ENCODE measurements at places on chromosomes 12 and 14.

DNA sequence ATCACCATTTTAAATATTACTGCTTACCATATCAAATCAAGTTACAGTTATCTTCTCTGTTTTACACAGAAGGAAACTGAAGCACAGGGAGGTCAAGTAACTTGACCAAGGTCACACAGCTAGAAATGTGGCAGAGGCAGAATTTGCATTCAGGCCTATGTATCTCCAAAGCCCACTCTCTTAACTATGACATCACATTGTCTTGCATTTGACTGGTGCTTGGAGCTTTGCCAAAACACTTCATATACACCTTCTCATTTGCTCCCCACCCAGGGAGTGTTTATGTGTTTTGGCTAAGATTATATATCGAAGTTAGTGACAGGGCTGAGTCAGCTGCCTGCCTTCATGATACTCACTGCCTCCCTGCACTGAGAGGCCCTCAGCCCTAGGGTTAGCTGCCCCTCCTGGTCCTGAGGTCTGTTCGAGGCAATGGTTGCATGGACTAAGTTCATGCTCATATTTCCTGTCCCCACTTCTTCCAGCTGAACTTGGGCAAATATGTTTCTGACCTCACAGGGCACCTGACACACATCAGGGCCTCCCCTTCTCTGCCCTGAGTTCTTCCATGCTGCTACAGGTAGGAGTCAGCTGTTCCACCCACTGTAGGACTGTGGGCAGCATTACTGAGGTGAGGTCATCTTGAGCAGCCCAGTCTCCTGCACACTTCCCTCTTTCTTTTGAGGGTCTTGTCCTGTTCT is 1.8 kb downstream of the GALNT6 start:
- no peak for DNase-seq

GRCh38 chr12:9808504-9808903 is 18.8 kb upstream of the KLRF1 start:
- no peak for DNase-seq

- peak; percentile 33 for DNase-seq
Observed at GRCh38 chr12:116969615-116970585, 59.1 kb downstream of the FBXW8 start.

DNA sequence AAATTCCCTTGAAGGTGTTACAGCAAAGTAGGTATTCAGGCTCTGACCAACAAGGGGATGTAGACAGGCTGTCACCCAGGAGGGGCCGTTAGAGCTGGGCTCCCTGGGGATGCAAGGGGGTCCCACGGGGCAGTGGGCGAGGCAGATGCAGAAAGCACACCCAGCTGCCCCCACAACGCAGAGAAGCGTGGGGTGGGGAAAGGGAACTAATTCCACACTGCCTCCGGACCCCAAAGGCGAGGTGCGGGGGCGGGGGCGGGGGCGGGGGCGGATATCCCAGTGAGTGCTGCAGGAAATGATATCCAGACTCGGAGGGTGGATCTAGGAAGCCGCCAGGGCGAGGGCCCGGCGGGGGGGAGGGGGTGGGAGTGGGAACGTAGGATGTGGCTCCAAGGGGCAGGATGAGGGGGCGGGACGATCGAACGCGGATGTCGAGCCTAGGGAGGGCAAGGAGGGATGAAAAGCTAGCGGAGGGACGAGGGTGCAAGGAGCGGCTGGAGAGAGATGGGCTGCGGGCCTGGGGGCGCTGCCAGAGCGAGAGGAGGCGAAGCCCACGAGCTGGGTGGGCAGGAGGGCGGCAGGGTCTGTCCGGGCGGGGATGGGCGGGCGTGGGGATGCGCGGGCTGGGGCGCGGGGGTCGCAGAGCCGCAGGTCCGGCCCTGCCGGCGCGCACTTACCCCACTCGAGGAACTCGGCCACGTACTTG is 874 bp downstream of the CDC42BPB start:
- DNase-seq, result peak; percentile 58

GRCh38 chr12:76859611-76860010 is 19.2 kb downstream of the CSRP2 start:
- no peak for DNase-seq

DNA sequence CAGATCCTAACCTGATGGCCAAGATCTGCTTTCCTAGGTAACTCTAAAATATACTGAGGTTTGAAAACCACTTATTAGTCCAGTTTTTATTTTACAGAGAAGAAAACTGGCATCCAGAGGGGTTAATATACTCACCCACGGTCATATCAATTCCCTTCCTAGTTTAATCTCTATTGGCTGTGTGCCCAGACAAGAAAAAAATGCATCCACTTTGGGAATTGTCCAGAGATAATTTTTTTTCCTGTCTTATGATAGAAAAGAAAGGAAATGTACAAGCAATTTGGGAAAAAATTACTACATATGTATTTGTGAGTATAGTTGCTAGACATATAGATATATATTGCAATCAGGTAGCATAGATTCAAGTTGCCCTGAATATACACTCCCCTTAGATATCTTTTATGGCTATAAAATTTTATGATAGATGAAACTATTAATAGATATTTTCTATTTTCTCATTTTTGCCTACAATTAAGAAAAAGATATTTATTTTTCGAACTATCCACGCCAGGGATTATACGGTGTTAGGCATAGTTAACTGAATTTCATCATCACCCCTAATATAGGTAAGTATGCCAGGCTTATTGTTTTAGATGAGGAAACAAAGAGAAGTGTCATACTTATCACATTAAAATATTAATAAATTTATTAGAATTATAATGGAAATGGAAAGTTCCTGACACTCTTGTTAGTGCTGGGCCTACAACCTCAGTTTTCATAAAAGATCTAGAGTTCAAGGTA is 100.5 kb upstream of the SLC38A2 start:
- no peak for DNase-seq

GRCh38 chr14:23545740-23546365 is 5.7 kb downstream of the ZFHX2 start:
- no peak for DNase-seq

GRCh38 chr14:92173668-92174067 is 51.9 kb downstream of the CPSF2 start:
- DNase-seq, result no peak

Data from muscle of arm (tissue), 14 donors.